Smooth muscle cell of trachea (primary cell): ENCODE measurements at places on chromosomes 2 and 18. TPM values are rescaled to one million over a fixed set of nuclear protein-coding genes. Genes with fewer than 3 reads are reported as not detected.

Gene HJURP
- 1.5 and 21.8 TPM in 2 replicates for total RNA-seq

Gene SERPINB13
- not detected in 2 replicates for total RNA-seq

Gene GPR45
- not detected in 2 replicates for total RNA-seq

Gene C2orf66
- total RNA-seq, result 0.17 and 0.29 TPM in 2 replicates

Gene YES1
- 102 and 117 TPM in 2 replicates for total RNA-seq

Gene SP140L
- 8.4 and 9.6 TPM in 2 replicates for total RNA-seq

Gene TUBB6
- total RNA-seq, result 933 and 1,036 TPM in 2 replicates

Gene CFC1
- not detected in 2 replicates for total RNA-seq

Gene FABP1
- not detected in 2 replicates for total RNA-seq
